ENCODE measurements at places on chromosomes 5 and 9.

GRCh38 chr5:170641589-170642031 is 137.8 kb downstream of the KCNIP1 start:
- no peak for DNase-seq

- DNase-seq, result no peak
Observed at GRCh38 chr5:10904862-10905432, 143.9 kb upstream of the DAP start.

- DNase-seq, result no peak
Observed at GRCh38 chr5:113250341-113250953, 184.3 kb downstream of the TSSK1B start.

DNA sequence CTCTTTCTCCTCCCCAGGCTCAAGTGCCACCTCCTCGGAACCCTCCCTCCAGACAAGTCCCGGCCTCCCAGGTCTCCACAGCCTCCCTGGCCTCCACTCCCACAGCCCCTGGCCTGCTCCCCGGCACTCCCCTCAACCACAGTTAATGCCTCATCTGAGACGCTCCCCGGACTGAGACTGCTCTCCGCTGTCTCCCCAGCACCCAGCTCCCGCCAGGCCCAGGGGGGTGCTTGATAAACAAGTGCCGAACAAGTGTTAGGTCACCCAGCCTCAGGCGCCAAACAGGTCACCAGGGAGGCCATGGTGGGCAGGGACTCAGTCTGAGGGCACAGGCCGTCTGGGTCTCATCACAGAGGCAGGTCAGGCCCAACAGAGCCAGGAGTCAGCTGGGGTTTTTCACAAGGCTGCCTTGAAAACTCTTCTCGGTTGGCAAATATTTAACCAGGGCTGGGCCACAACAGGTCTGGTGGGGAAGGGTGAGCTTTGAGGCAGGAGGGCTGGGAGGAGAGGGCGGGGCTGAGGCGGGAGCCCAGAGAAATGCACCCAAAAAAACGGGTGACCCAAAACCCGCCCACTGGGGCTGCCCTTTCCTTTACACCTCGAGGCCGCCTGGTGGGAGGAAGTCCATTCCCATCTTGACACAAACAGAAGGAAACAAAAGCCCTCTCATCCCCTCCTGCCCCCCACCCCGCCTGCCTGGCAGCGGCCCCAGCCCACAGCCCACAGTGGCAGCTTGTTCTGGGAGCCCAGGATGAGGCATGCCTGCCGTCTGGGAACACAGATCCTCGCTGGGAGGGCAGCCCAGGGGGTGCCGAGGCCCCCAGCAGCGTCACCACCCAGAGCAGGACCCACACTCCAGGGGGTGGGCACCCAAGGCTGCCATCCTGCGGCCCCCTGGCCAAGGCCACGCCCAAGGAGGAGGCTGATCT is 66.6 kb upstream of the STXBP1 start:
- no peak for DNase-seq

- no peak for DNase-seq
Observed at GRCh38 chr9:133844398-133844784, 106.2 kb upstream of the SARDH start.

DNA sequence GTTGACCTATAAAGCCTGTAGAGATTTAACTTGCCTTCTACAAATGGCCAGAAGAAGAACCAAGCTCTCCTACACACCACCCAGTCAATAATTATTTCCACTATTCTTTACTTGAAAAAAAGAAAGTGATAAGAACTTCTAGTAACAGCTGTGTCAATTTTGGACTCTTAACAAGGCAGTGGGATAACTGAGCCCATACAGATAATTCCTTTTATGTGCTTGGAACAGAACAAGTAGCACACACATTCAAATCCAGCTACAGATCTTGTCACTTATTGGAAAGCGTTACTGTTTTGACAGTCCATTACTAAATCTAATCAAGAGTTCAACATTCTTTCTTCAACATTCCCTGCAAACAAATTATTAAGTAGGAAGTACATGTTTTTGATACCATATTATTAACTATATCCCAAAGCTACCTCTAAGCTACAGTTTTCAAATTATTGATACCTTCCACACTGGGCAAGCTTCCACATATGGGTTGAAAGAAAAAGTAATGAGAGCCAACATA is 6.3 kb downstream of the PTGER4 start:
- DNase-seq, result no peak

DNA sequence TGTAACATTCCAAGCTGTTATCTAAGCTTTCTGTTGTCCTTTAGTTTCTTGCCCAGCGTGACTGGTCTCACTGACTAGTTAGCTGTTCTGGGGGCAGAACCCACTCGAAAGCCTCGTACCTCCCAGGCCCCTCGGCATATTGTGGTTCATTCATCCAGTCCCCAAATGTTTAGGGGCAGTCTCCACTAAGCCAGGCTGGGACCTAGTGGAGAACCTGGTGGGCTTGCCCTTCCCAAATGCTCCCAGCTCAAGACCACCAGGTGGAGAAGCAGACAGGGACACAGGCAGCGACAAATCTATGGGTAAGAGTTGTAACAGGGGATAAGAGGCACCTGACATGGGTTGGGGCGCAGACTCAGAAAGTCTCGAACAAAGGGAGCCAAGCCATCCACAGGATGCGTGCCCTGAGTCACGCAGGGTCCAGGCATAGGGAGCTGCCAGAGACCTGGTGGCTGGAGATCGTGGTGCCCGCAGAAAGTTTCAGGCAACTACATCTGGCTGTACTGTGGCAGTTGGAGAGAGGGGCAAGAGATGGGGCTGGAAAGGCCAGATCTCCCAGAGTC is 851 bp upstream of the EEIG1 start:
- no peak for DNase-seq

DNA sequence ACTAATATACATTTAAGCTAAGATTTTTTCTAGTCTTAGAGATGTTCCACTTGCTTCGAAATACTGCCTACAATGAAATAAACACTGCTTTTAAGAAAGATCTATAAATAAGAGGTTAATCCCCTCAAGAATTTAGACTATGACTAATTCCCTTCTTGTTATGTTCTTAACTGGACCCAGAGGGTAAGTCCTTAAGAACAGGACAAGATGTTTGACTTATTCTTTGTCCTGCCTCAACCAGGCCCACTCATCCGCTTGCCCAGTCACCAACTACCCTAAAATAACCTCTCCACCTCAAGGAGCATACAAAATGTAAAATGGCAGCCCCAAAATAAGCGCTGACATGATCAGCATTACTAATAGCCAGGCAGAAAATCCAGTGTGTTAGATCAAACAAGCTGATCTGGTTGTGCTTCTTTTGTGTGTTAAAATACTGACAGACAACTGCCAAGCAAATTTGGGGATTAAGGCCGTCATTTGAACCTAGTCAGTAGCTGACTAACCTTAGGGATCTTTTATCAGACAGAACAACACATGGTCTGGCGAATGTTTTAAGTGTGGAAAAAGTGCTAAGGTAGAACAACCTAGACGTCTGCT is 93.7 kb upstream of the SMC5 start:
- DNase-seq, result no peak

- no peak for DNase-seq
Observed at GRCh38 chr9:31520301-31521085, 864.0 kb upstream of the ACO1 start.

- peak; percentile 88 for DNase-seq
Observed at GRCh38 chr5:180802325-180803180, at the start of gene MGAT1. MGAT1 (minus strand) TSS chr5:180802806; CDS start chr5:180792971, 9,835 bp downstream.

GRCh38 chr9:38202336-38202938 is 133.4 kb upstream of the SHB start:
- DNase-seq, result no peak

GRCh38 chr5:151825445-151825844 is 53.7 kb downstream of the G3BP1 start:
- DNase-seq, result peak; percentile 62

DNA sequence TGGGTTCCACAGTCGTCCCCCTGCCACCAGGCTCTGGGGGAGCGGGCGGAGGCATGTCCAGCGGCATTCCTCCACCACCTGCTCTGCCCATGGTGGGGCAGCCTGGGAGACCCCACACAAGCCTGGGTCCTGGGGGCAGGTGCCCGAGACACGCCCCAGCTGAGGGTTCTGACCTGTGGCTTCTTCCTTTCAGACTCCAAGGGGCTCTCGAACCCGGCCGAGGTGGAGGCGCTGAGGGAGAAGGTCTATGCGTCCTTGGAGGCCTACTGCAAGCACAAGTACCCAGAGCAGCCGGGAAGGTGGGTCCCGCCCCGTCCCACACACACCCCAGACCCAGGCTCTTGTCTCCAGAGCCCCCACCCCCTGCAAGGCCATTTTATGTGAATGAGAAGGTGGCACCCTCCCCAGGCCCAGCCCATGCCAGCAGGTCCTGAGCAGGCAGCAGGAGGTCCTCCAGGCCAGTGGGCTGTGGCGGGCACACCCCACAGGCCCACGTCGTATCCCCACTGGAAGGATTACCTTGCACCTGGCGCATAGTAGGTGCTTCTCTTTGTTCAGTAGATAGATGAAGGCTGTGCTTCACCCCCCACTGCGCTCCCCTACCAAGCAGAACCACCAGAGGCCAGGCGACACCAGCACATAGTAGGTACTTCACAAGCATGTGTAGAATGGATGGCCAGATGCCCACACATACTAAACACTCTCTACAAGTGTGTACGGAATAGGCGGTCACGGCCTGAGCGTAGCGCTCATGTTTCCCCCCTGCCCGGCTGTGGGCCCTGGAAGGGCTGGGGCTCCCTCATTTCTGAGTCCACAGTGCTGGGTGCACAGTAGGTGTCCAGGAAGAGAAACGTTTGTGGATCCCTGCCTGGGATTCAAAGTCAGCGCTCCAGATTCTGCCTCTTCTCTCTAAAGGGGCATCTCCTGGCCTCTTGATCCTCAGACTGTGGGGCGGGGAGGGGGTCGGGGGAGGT is 107.9 kb downstream of the RXRA start:
- DNase-seq, result no peak

- no peak for DNase-seq
Observed at GRCh38 chr5:168434001-168434400, 52.3 kb upstream of the RARS1 start.

GRCh38 chr9:125587819-125588460 is 119.1 kb downstream of the MAPKAP1 start:
- no peak for DNase-seq

DNA sequence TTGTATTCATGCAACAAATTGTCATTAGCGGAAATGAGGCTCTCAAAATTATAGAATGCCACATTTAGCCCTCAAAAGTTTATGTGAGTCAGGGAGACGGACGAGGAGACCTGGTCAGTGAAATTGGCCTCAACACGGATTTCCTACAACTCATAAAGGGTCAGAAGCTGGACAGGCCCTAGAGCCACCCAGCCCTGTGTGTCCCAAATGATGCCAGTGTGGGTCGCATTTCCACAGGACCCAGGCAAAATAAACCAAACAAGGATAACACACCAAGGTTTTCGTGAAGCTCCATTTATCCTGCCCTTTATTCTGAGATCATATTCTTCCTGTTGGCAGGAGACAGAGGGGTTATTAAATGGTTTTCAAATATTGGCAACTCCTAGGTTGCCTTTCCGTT is 72.0 kb upstream of the COL5A1 start:
- DNase-seq, result no peak

Data from OCI-M1 (cell line).